ENCODE measurements at places on chromosomes 11 and 22.
A peak's percentile ranks its signal among the peaks of the same experiment; 100 is the strongest.

- no peak for DNase-seq
These were observed 921.9 kb upstream of the TENM4 start for GRCh38 chr11:80362563-80363340.

GRCh38 chr11:12086271-12087074 lies 23.9 kb upstream of the MICAL2 start:
- no peak for DNase-seq

DNA sequence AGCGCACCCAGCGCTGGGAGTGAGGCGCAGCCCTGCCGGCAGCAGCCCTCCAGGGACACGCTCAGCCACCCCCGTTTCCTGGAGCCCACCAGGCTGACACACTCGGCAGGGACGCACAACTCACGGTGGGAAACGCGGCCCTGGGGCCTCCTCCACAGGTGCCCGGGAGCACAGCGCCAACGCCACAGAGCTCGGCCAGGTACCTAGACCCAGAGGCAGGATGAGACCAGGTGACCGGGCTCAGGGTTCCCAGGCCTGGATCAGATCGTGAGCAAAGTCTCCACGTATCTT lies 18.0 kb downstream of the TUBGCP6 start:
- no peak for DNase-seq

- DNase-seq: no peak
These were observed 1.4 kb downstream of the TSGA10IP start for GRCh38 chr11:65946655-65947054.

DNA sequence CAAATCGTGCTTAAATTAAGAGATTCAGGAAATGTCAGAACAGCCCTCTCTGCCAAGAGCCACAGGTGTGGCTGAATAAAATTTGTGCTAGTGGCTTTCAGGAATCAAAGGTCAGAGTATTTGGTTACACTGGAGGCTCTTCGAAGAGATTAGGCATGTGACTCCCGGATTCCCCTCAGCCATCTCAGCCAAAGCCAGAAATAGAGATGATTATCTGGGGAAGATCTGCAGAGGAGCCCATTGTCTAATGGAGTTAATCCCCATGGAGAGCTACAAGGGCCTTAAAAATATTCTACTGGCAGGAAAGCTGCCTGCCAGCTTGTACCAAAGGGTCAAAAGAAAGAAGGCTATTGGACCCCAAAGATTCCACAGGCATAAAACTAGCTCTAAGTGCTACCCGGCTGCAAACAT lies 1259.5 kb downstream of the TBC1D22A start:
- no peak for DNase-seq

DNA sequence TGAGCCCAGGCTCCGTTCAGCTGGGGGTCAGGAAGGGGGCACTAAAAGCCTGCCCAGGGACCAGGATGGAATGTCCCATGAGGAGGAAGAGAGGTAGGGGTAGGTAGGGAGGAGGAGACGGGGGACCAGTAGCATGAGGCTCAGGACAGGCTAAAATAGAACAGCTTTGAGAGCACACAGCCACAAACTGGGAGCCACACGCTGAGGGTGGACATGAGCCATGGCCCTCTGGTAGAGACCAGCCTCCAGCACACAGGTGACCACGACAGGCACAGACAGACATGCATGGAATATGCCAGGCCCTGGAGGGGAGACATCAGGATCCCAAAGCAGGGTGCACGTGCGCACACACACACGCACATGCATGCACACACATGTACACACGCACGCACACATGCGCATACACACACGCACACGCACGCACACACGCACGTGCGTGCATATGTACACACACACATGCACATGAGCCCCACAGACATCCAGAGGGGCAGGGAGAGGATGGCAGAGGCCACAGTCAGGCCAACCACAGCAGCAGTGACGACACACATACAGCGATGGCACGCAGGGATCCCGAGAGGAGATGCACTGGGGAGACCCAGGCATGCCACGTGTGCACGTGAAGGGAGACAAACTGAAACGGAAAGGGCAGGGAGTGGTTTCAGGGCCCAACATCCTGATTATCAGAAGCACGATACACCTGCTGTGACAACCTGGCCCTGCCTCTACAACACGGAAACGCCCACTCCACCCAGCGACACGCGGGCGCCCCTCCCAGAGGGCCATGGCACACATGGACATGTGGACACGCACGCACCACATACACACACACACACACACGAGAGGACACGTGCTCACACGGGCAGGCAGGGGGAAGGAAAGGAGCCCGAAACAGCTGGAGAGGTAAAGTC lies 25.7 kb downstream of the LRRC10B start:
- no peak for DNase-seq

DNA sequence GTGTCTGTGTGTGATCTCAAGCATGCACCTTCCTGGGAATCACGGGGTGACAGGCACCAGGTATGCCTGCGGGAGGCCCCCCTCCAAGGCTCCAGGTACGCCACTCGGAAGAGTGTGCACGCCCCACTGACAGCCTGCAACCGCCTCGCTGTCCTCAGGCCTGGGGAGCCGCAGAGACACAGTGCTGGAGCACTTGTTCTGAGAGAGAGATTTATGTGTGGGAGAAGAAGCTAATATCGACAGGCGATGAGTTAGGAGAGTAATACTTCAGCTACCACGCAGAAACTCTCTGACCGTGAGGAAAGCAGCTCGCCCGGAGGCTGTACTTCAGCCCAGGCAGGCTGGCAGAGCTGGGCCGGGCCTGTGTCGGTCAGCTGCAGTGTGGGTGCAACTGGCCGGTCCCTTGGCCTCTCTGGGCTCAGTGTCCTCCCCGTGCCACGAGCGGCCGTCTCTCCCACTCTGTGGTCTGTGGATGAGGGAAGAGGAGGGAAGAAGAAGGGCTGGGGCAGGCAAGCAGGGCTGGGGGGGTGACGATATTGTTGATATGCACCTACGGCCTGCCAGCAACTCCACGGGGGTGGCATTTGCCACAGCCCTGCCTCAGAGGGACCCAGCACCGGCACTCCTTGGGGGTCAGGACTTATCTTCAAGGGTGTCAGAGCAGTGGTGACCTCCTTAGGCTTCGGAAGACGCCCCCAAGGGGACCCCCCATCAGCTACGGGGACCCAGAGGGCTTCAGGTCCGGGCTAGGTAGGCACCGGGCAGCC lies 7.3 kb downstream of the B3GAT1 start:
- no peak for DNase-seq

- DNase-seq: no peak
These were observed 135.0 kb upstream of the MTNR1B start for GRCh38 chr11:92834296-92835020.

GRCh38 chr22:45845076-45845487 lies 131.9 kb downstream of the WNT7B start:
- DNase-seq: no peak

GRCh38 chr11:87908086-87908485 lies 267.2 kb downstream of the RAB38 start:
- DNase-seq: no peak

GRCh38 chr11:112817376-112817775 lies 143.8 kb upstream of the NCAM1 start:
- DNase-seq: no peak

GRCh38 chr22:44620129-44620840 lies 81.7 kb upstream of the PRR5 start:
- peak; percentile 64 for DNase-seq

DNA sequence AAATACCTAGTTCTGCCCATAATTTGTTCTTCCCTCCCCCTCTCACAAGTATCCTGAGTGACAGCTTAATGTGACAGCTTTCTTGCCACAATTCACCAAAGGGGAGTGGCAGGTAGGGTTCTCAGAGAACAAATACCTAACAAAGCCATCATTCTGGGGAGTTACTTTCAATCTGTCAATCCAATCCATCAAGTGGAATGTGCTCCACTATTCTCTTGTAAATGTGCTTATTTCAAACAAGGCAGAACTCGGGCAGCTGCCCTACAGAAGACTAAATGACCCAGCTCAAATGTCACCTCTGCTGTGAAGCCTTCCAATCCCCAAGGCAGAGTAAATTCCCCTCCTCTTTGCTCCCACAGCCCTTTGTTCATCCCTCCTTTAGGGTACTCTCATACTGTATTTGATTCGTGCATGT lies 27.8 kb downstream of the LGR4 start:
- no peak for DNase-seq

GRCh38 chr22:47032091-47032943 lies 269.9 kb downstream of the TBC1D22A start:
- DNase-seq: no peak

DNA sequence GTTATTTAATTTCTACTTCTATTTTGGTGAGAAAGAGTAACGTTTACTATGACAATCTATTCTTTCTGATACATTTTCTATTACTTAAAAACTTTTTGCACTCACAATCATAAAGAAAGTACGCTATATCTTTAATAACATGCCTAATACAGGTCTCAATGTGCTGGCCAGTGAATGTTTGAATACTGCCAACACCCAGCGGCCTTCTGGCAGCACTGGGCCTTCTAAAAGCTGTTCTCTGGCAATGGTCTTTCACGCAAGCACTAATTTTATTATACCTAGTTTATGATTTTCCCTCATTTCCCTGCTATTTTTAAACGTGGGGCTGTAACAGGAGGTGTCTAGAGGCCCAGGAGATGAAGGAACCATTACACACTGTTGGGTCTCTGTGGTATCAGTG lies 349.8 kb upstream of the PITPNB start:
- DNase-seq: no peak

- no peak for DNase-seq
These were observed 10.0 kb upstream of the ZNRF3 start for GRCh38 chr22:28873183-28873963.

DNA sequence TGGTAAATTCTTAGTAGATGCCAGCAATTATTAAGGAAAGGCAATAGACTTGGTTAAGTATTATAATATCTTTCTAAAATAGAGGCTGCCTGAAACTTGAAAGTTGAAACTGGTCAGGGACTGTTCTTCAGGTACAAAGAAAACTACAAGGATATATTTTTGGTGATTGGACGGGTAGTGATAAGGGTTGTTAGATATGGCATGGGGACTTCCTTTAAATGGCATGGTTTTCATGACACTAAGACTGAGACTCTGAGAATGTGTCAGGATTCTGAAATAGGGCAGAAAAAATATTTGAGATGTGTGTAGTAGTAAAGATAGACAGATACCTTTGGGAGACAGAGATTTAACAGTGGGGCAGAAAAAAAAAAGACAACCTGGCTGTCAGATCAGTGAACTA lies 108.4 kb upstream of the SLC5A12 start:
- no peak for DNase-seq

DNA sequence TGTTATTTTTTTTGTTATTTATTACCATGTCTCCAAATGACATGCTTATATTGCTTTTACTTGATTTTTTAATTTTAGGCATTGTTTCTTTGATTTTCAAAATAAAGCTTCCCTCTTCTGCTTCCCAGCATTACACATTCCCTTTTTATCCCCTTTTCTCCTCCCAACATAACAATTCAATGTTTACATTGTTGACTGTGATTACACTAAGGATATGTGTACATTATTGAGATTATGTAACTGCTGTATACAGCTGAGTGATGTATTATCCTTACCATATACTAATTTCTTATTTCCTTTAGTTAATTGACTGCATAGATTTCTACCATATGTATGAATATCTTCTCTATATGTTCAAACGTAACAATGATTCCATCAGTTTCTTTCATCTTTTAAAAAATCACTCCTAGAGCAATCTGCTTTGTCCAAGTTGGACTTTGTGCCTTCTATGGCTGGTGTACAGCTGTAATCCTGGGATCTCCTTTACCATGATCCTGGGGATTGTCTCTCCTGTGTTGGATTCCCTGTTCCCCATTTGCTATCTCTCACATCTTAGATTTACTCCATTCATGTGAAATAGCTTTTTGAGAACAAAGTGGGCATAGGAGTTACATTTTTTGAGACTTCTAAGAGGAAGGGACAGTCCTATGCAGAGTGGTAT lies 21.6 kb downstream of the AASDHPPT start:
- DNase-seq: no peak

- no peak for DNase-seq
These were observed 51.2 kb upstream of the MYOD1 start for GRCh38 chr11:17668166-17668565.

GRCh38 chr11:123478352-123478987 lies 48.4 kb downstream of the GRAMD1B start:
- no peak for DNase-seq

DNA sequence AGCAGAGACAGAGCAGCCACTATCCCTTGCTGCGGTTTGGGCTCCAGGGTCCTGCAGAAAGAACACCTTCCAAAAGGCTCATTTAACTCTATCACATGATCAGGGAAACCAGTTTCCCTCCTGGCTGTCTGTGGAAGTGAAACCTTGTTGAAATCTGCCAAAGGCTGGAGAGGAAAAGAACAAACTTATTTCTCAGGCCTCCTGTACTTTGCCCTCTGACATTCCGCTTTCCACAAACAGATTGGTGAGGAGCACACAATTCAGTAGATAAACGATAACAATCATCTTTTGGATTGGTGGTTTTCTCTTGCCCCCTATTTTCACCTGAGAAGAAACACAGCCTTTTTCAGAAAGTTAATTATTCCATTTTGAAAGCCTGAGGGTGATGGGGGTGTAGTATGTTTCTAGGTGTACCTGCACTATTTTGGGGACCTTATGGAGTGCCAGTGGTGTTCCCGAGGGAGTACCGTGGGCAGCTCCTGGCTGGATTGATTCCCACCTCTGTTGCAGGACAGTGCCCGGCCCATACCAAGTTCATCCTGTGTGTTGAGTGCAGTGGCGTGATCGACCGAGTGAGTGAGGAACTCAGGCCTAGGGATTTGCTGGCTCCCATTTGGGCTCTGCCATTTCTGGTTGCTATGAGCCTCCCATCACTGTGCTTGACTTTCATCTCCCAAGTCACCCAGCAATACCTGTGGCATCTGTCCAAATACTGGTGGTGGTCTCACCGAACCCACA lies 102.0 kb downstream of the TBC1D22A start:
- no peak for DNase-seq
